ENCODE measurements at places on chromosomes 11 and 22.

- no peak for DNase-seq
Measured at GRCh38 chr11:106585061-106585460, 433.2 kb downstream of the GUCY1A2 start.

- no peak for DNase-seq
Measured at GRCh38 chr11:35057926-35058668, 80.9 kb upstream of the CD44 start.

- no peak for DNase-seq
Measured at GRCh38 chr11:69665669-69666068, 9.5 kb downstream of the LTO1 start.

GRCh38 chr11:108199446-108200321 is 22.8 kb downstream of the NPAT start:
- DNase-seq = peak; percentile 91

GRCh38 chr11:117519170-117519569 is 191.5 kb downstream of the CEP164 start:
- DNase-seq = no peak

- DNase-seq = no peak
Measured at GRCh38 chr11:7413961-7414915, 71.1 kb upstream of the OLFML1 start.

- DNase-seq = no peak
Measured at GRCh38 chr11:81979448-81979847, 754.2 kb downstream of the FAM181B start.

GRCh38 chr11:105135883-105136282 is 3.7 kb downstream of the CARD18 start:
- no peak for DNase-seq

- DNase-seq = no peak
Measured at GRCh38 chr22:27538666-27539065, 262.9 kb downstream of the MN1 start.

GRCh38 chr11:111573821-111574249 is 28.4 kb upstream of the SIK2 start:
- DNase-seq = no peak

DNA sequence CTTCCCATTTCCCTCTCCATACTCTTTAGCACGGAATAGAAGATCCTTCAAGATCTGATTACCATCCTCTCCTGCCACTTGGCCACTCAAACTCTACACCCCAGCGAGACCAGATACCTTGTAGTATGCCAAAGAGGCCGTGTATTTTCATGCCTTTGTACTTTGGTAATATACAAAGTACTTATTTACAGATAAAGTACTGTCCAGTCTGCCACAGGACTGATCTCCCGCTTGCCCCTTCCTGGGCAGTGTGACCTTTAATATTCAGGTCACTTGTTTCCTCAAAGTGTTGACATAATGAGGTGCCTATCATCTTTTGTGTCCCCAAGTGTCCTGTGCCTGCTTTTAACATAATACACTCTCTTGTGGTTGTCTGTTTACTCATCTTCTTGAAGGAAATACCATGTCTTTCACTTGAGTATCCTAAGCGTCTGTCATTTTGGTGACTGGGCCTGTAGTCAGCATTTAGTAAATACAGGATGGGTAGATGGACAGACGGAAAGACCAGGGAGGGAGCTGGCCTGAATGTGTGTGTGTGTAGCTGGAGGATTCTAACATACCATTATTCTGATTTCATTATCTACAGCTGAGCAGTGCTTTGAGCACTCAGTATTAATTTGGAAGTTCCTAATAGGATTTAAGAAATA is 137.4 kb downstream of the NAV2 start:
- DNase-seq = no peak

DNA sequence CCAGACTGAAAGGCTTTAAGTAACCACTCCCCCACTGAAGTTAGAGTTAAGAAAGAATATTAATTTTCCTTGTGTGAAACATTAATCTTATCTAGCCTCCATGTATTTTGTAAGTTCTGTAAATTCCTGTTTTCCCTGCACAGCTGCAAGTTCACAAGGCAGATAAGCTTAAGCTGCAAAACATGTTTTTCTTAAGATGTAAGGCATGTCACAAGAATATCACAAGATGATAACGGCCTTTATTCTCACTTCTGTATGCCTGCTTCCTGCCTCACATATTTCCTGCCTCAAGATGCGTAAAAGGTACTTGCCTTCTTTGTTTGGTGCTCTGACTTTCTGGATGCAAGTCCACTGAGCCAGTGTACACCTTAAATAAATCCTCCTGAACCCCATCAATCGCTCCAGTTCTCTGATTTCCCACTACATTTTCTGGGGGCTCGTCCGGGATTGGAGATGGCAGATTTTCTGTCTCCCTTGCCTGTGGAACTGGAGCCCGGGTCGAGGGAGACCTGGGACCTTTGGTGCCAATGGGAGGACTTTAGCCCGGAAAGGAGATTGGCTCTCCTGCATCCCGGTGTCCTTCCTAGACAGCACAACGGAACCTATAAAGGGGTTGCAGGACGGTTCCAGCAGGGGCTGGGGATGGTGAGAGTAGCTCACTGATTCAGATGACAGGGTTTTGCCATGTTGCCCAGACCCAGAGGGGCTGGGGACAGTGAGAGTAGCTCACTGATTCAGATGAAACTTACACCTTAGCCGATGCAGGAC is 30.2 kb downstream of the PPARA start:
- DNase-seq = peak; percentile 27

GRCh38 chr11:77656362-77656761 is 18.8 kb upstream of the CLNS1A start:
- DNase-seq = no peak

DNA sequence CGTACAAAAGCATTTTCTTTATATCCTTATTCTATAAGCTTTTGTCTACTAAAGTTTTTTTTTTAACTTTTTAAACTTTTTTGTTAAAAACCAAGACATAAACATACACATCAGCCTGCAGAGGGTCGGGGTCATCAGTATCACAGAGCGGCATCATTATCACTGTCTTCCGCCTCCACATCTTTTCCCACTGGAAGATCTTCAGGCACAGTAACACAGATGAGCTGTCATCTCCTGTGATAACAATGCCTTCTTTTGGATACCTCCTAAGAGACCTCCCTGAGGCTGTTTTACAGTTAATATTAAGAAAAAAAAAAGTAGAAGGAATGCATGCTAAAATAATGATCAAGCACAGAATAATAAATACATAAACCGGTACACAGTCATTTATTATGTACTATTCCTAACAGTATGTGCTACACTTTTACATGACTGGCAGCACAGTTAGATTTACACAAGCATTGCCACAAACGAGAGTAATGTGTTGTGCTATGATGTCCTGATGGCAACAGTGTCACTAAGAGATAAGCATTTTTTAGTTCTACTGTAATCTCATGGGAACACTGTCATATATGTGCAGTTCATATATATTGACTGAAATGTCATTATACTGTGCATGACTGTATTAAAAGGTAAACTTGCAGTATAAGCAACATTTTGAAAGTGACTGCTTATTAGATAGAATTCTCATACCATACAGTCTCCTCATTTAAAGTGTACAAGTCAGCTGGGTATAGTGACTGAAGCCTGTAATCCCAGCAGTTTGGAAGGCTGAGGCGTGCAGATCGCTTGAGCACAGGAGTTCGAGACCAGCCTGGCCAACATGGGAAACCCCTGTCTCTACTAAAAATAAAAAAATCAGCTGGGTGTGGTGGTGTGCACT is 58.6 kb downstream of the KDM2A start:
- DNase-seq = no peak

GRCh38 chr11:62394825-62395538 is 23.9 kb upstream of the SCGB1A1 start:
- DNase-seq = peak; percentile 55

DNA sequence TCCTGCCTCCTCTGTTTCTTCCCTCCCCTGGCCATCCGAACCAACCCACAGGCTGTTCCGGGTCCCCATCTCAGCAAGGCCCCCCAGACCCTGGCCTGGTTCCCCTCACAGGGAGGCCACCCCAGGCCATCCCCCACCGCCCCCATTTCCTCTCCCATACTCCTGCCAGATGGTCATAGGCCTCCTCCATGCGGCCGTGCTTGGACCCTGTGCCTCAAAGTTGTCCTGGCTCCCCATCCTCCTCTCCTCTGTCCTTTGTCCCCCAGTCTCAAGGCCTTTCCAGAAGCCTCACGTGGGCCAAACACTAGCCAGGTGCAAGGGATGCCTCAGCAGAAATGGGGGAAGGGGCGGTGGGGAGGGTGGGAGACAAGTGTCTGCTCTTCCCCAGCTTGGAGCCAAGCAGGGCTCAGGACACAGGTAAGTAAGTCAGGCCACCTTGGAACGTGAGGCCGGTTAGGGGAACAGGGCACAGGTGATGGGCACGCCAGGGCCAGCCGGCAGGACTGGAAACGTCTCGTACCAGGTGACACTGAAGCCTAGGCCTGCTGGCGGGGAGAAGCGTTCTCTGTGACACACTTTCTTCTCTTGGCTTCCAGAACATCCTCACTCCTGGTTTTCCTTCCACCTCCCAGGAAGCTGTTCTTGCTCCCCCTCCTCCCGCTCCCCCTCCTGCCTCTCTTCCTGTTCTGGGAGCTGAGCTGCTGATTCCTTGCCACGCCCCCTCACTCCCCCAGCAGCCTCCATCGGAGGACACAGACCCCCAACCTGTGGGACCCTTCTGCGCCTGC is 31.5 kb upstream of the SLC22A12 start:
- DNase-seq = no peak

DNA sequence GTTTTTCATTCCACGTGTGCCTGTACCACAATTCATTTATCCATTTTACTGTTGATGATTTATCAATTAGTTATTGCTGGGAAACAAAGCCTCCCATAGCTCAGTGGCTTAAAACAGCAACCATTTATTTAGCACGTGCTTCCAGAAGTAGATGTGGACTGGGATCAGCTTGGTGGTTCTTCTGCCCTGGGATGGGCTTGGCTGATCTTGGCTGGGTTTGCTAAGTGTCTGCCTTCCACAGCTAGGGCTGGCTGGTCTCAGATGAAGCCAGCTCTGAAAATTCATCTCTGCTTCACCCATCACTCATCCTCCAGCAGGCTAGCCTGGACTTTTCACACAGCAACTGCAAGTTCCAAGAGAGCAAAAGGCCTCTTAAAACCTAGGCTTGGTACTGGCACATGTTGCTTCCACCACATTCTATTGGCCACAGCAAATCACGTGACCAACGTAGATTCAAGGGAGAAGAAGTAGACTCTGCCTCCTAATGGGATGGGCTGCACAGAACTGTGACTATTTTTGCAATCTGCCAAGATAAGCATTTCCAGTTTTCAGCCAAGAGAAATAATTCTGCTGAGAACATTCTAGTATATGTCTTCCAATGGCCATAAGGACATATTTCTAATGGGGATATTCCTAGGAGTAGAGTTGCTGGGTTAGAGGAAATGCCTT is 124.9 kb downstream of the MN1 start:
- no peak for DNase-seq

DNA sequence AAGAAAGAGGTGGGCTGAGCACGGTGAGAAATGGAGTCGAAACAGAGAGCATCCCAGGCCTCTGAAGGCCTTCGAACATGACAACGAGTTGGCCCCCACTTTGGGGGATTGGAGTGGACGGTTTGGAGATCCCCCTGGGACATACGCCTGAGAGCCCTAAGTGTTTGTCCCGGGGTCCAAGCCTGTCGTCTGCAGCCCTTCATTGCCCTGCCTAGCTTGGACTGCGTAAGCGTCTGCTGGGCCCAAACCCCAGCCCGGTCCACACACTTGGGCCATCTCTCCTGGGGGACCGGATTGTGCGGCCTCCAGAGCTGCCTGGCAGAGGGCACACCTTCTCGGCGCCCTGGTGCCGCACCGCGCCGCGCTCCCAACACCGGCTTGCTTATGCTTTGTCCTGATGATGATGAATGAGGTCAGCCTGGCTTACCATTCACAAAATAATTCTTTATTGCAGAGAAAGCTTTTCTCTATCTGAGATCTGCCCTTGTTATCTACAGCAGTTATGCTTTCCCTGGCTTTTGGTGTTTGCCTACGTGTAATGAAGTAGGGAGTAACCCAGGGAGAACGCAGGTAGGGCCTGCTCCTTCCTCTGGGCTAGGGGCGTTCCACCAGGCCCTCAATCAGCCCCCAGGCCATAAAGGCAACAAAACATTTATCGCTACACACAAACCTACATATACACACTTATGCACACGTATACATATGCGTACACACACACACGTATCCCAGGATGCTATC is 85.9 kb upstream of the PPARA start:
- DNase-seq = no peak

DNA sequence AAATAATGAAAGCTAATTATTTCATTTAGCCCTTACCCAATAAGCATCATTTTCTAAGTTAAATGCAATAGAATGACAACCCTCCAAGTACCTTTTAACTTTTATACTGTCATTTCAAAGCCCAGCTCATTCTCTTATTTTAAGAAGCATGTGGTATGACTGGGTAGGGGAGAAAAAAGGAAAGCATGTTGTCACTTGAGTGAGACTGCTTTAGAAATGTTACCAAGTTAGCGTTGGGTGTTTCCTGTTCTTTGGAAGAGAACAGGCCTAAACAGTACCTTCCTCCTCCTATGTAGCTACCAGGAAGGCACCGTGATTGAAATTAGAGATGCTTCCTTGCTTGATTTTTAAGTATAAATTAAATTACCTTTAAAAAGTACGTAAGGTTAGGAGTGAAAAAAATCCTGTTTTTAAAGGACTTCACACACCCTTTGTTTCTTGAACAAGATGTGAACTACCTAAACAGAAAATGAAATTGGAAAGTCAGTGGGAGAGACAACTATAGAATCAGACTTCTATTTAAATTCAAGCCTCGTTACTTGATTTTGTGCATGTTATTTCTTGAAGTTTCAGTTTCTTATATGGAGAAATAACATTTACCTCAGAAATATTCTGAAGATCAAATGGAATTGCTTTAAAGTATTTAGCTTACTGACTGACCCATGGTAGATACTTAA is 741 bp upstream of the CNTF start:
- DNase-seq = no peak

GRCh38 chr22:32823024-32823730 is 21.7 kb downstream of the TIMP3 start:
- DNase-seq = peak; percentile 31

GRCh38 chr11:123797114-123797513 is 9.0 kb downstream of the OR6M1 start:
- no peak for DNase-seq

GRCh38 chr22:41551877-41552582 is 7.8 kb upstream of the POLR3H start:
- DNase-seq = no peak

DNA sequence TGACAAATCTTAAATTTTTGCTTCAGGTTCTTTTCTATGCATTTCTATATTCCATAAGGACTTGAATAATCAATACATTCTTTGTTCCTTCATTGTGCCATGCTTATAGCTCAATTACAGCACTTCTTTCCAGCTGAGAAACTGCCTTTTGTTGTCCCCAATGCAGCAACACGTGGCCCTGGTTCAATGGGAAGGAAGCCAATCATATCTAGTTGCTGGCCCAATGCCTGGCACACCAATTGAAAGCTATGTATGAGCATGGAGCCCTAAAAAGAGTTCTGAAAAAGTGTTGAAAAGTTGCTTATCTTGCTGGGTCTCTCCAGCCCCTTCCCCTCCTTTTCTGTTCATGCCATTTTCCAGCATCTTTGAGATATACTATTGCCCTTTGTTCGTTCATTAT is 448.0 kb upstream of the FAT3 start:
- DNase-seq = no peak
